ENCODE measurements at places on chromosomes 7 and 10.
A peak's percentile ranks its signal among the peaks of the same experiment; 100 is the strongest.

DNA sequence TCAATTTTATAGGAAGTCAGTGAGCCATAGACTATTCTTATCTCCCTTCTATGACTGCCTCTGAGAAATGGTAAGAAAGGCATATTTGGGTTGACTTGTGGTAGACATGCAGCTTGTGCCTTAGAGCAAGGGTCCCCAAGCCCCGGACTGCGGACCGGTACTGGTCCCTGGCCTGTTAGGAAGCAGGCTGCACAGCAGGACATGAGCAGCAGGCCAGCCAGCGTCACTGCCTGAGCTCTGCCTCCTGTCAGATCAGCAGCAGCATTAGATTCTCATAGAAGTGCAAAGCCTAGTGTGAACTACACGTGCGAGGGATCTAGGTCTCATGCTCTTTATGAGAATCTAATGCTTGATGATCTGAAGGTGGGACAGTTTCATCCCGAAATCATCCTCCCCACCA, 180.6 kb downstream of the SND1 start:
- DNase-seq: no peak

DNA sequence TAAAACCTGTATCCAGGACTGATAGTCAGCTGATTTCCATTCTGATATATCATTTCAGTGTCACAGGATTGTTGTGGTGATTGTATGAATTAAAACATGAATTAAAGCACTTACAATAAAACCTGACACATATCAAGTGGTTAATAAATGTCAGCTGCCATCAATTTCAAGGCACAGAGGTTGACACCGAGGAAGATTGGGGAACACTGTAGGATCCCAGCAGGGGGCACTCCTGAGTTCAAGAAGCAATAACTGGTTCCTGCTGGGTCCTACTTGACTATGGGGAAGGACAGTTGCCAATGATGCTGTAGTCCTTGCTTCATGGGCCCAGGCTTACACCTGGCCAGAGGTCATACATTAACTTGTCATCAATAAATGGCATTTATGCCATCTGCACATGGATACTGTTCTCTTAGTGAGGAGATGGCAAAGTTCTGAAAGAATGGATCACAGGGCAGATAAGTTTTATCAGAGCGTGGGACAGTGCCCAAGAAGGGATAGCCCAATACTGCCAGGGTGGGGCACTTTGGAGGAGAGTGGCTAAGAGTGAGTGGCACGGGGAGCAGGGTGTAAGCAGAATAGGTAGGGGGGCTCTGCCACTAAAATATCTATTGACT, 24.1 kb downstream of the FZD1 start:
- peak; percentile 40 for DNase-seq

GRCh38 chr10:122050311-122050710, 61.3 kb downstream of the TACC2 start:
- no peak for DNase-seq

DNA sequence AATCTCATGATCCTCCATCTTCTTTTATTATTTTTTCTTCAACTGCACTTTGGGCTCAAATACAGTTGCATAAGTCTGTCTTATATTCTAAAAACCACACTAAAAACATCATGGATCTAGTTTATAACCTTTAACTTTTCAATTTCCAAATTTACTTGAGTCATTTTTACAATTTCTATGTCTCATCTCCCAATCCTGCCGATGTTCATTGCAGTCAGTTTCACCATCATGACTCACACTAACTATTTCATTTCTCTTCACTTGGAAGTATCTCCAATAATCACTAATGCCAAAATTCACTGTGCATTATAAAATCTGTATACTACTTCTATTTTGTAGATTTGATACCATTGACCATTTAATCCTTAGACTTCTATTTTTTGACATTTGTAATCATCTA, 806.9 kb upstream of the SORCS1 start:
- no peak for DNase-seq

GRCh38 chr7:145431834-145432233, 596.0 kb upstream of the TPK1 start:
- DNase-seq: no peak

GRCh38 chr10:79981450-79982361, 32.8 kb upstream of the SFTPD start:
- DNase-seq: peak; percentile 58

GRCh38 chr10:127576740-127577161, 27.6 kb downstream of the NPS start:
- no peak for DNase-seq

DNA sequence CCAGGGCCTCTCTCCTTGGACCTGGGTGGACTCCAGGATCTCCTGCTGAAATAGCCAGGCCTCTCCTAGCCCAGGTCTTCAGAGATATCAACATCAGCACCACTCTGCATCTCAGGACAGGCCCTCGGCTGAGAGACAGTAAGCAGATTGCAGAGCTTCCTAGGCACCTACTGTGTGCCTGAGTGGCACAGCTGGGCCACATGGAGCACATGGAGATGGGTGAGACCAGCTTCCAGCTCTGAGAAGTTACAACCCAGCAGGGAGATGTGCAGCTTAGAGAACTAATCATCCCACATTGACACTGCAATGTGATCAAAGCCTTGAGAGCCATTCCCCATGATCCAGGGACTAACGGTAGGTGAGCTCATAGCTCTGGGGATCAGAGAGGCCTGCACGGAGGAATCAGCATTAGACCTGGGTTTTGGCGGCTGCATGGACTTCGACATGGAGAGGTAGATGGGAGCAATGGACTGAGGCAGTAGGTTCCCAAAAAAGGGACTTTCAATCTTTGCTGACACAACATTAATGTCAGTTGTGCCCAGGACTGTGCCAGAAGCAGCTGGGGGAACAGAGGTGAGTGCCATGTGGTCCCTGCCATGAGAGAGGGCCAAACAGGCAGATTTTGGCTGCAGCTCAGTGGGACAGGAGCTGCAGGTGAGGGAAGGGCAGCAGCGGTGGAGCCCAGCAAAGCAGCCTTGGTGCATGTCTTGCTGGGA, 76.0 kb upstream of the LEP start:
- no peak for DNase-seq

GRCh38 chr7:92705831-92706230, 115.6 kb upstream of the FAM133B start:
- no peak for DNase-seq

GRCh38 chr10:29063806-29064644, 224.8 kb upstream of the LYZL1 start:
- DNase-seq: no peak

- no peak for DNase-seq
Measured at GRCh38 chr7:69032848-69033247, 565.4 kb upstream of the AUTS2 start.

DNA sequence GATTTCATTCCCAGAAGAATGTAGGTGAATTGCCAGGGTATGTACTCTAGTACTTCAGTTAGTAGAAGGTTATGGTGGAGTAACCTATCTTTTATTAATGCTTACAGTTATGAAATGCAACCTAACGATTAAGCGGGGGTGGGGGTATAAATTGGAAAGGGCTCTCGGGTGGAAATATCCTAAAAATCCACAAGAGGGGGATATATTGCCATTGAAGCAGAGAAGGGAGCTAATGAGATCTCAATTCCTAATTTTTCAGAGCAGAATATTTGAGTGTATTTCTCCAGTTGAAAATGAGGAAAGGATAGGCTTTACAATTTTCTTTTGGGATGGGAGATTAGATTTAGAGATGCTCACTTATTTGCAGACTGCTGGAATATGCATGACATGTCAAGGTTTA, 90.8 kb downstream of the DNAJB9 start:
- peak; percentile 26 for DNase-seq

GRCh38 chr10:104435822-104436221, 82.2 kb downstream of the CFAP58 start:
- no peak for DNase-seq

Measured in NCI-H1694 (cell line).